Metanephros (tissue), 2 donors: ENCODE measurements at places on chromosomes 16 and 17. TPM values are rescaled to one million over a fixed set of nuclear protein-coding genes. Genes with fewer than 3 reads are reported as not detected.

The CD300LG gene
- 1.2 TPM for total RNA-seq

The IGF2BP1 gene
- 4.3 TPM for total RNA-seq

The CCDC200 gene
- not detected for total RNA-seq

The FNDC8 gene
- not detected for total RNA-seq
